ENCODE measurements at places on chromosomes 1 and 21.
A peak's percentile ranks its signal among the peaks of the same experiment; 100 is the strongest.

- DNase-seq: peak; percentile 72
Measured at GRCh38 chr1:158199849-158200248, 19.2 kb downstream of the CD1D start.

DNA sequence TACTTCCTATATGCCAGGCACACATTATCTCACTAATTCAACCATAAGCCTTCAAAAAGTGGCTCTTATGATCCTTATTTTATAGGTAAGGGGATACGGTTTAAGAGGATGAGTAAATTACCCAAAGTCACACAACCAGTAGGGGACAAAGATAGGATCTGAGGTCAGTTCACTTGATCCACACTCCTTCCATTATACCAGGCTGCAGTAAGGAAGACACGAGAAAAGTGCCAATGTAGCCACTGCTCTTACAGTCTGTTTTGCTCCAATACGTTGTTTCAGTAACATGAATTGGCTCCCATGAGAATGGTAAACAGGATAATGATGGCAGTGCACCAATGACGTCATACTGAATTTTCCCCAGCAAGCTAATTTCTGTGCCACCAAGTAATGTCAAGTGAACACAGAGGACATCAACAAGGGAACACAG lies 15.4 kb upstream of the GUCA2A start:
- DNase-seq: no peak

- no peak for DNase-seq
Measured at GRCh38 chr1:36098650-36099365, 10.1 kb downstream of the ADPRS start.

- no peak for DNase-seq
Measured at GRCh38 chr1:180119837-180120236, 34.8 kb upstream of the QSOX1 start.

GRCh38 chr1:97936976-97937375 lies 16.1 kb upstream of the DPYD start:
- DNase-seq: no peak

DNA sequence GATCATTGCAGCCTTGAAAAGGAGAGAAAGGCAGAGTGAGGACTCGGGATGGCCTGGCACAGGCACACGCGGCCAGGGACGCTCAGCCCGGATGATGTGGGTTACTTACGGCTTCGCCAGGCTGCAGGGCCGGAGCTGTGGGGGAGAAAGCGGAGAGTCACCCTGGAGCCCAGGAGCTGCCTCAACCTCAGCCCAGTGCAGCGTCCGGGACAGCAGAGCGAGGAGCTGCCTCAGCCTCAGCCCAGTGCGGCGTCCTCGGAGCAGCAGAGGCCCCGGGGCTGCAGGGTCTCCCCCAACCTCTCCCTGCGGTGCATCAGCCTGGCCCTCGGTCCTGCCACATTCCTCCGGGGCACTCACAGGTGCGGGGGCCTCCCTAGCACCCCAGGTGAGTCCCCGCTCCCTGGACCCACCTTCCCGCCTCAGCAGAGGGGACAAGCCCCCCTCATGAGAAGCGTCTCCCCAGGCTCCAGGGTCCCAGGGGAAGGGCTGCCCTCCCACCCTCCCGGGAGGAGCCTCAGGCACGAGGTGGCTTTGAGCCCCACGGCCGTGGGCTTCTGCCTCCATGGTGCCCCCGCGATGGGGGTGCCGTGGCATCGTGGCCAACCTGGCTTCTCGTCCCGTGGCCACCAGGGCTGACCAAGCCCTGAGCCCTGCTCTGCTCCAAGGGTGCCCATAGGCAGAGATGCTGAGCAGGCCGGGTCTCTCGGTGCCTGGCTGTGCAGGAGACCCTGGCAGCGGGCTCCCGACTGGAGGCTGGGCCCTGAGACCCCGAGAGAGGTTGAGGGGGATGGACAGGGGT lies 10.5 kb upstream of the RNF223 start:
- no peak for DNase-seq

GRCh38 chr21:32712043-32712442 lies 15.8 kb downstream of the SYNJ1 start:
- DNase-seq: peak; percentile 64

GRCh38 chr1:235070819-235071218 lies 57.8 kb downstream of the TOMM20 start:
- DNase-seq: no peak

- DNase-seq: no peak
Measured at GRCh38 chr1:212685429-212685828, 14.2 kb downstream of the BATF3 start.

DNA sequence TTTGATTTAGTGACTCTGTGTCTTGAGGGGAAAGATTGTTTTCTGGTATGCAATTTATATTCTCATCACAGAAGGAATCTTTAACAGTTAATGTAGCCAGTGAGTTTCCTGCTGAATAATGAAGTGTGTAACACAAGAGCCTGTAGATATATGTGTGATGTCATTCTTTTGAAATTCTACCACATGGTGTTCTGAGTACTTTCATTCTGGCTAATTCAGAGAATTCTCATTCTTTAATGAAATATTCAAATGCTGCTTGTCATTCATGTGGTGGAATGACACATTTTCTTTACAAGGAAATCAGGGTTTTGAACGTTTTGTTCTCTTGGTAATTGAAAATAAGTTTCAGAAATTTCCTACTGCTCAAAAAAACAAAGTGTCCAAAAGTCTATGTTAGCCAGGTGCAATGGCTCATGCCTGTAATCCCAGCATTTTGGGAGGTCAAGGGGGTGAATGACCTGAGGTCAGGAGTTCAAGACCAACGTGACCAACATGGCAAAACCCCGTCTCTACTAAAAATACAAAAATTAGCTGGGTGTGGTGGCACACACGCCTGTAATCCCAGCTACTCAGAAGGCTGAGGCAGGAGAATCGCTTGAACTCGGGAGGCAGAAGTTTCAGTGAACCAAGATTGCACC lies 79.6 kb downstream of the MAP3K21 start:
- DNase-seq: no peak

- no peak for DNase-seq
Measured at GRCh38 chr1:234719454-234720251, 109.7 kb upstream of the IRF2BP2 start.

DNA sequence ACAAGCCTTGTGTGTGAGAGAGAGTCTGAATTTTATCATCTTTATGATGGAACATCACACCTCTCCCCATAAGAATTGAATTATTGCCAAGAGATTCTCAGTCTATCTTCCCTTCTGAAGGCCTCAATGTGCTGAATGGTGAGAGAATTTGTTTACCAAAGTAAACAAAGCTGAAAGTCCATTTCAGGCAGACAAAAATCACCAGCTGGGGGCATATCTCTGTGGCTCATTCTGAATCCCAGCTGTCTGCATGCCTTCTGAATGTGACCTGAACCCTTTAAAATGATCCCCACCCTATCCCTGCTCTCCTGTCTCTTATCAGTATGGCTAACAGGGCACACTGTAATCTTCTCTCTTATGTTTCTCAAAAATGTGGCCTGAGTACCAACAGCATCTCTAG lies 99.1 kb upstream of the CAMK1G start:
- no peak for DNase-seq

DNA sequence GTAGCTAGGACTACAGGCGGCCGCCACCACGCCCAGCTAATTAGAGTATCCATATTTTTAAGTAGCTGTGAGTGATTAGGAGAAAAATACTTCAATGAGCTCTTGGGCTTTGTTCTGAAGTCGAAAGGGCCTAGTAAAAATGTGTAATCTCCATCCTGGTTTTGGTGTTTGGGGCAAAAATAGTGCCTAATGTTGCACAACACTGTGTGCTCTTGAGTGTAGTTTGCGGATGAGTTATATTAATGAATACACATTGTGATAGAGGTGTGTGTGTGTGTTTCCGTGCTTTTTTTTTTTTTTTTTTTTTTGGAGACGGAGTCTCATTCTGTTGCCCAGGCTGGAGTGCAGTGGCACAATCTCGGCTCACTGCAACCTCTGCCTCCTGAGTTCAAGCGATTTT lies 6.3 kb upstream of the ARID1A start:
- no peak for DNase-seq

DNA sequence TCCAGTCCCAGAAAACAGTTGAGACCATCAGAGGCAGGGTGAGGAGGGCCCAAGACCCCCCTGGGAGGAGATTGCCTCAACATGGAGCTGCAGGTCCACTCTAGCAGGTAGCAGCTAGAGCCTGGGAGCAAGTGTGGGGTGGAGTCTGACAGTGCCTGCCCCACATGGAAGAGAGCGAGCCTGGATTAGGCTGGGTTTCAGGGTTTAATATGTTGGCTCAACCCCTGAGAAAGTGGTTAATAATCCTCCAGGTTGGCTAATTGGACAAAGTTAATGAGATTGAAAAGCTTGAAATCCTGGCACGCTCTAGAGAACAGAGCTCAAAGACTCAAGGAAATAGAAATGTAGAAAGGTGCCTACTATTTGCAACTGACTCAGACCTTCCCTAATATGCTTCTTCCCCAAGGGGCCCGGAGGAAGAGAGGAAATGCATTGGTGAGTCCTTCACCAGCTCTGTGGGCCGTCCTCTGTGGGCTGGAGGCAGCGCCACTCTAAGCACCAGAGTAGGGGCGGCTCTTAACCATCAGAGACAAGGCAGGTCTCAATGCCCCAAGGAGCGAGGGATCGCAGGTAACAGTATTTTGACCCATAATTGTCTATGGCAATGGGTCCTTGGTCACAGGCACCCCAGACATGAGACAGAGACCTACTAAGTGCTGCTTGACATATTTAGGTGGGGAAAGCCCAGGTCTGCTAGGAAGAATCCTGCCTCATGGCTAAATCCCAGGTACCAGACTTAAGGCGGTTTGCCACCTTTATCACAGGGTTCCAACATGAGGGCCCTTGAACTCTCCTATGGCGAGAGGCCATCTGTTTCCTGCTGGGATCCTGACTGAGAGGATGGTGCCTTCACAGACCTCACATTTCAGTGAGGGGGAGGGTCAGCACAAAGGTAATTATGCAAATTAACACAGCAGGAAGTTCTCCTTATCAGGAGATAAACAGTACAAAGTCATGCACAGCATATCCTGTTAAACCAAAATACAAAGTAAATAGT lies 33.8 kb downstream of the RSPH1 start:
- DNase-seq: peak; percentile 85

DNA sequence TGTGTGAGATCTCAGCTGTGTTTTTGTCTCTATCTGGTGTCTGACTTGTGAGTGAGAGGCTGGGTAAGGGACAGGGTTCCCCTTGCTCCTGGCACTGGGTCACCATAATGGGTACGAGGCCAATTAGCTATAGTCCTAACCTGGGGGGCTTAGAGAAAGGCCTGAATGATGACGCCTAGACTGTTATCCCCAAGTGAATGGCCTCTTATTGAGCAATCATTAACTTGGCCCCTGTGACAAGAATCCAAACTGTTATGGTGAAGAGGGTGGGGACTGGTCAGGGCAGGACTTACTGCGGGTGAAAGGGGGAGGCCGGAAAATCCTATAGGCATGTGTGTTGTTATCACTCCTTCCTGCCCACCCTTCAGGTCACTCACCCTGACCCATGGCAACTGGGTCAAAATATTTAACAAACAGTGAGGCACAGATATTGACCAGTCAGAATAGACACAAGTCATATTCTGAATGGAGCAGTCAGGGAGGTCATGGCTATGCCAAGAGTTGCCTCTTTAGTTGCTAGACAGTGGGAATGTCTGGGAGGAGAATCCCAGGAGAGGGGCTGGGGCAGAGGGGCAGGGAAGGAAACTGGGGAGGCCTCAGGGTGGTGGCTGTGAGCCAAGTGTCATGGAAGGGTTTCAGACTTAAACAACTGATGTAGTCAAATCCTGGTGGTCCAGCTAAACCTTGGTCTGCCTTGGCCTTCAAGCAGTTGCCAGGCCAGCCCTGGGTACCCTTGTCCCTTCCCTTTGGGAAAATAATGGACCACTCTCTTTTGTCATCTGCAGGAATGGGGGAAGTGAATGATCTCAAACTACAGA lies 3.2 kb downstream of the NR0B2 start:
- DNase-seq: no peak

GRCh38 chr1:155983191-155984024 lies 5.1 kb upstream of the ARHGEF2 start:
- no peak for DNase-seq

- no peak for DNase-seq
Measured at GRCh38 chr1:18955131-18955440, 1.4 kb downstream of the IFFO2 start.

GRCh38 chr1:14850563-14850962 lies 252.1 kb downstream of the KAZN start:
- no peak for DNase-seq

- no peak for DNase-seq
Measured at GRCh38 chr1:36571106-36571505, 88.4 kb upstream of the CSF3R start.

- DNase-seq: no peak
Measured at GRCh38 chr1:76503736-76504135, 363.5 kb upstream of the ST6GALNAC5 start.

- no peak for DNase-seq
Measured at GRCh38 chr1:191674626-191675179, 483.6 kb upstream of the RGS18 start.

- DNase-seq: no peak
Measured at GRCh38 chr1:209748620-209749019, 7.2 kb upstream of the TRAF3IP3 start.

DNA sequence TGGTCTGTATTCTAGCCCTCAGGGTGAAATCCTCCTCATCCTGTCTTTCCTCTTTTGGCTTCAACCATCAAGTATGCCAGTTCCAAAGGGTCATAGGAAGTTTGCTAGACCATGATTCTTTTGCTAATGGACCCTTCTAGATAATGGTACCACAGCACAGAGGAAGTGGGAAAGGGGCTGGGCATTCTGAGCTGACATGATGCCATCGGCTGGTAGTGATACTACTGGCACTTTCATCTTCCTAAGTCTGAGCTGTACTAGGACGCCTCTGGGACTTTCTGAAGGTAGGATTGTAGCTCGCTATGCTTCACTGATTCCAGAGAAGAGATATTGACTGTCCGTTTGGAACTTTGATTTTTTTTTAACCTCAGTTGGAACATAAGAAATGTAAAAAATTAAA lies 11.4 kb downstream of the FASLG start:
- DNase-seq: no peak

GRCh38 chr1:104084380-104084779 lies 334.7 kb downstream of the AMY1C start:
- no peak for DNase-seq

DNA sequence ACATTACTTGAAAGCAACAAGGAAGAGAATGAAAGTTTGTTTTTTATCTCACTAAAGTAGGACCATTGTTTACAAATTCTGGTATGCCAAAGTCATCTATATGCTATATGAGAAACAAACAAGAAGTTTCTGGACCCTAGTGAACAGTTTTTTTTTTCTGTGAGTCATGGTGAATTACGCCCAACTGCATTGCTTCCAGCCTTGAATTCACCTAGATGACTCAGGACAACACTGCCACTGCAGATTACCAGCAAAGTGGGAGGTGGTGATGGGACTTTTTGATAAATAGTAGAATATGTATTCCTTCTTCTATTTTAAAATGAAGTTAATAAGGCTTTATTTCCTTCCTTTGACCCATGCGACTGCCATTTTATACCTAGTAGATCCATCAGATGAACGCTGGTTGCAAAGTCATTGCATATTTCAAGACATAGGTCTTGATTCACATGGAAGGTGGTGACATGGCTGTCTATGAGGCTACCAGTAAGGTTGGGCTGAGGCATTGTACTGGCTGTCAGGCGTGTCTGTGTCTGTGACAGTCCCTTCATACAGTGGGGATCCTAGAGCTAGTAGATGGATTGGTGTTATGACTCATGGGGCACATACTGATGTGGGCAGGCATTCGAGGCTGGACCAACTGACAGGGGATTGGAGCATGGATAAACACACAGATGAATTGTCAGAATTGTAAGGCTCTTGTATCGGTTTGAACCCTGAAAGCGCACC lies 49.1 kb upstream of the APOBEC4 start:
- DNase-seq: no peak

All from Jurkat, Clone E6-1 (cell line).